ENCODE measurements at places on chromosomes 4 and X.

- DNase-seq, result no peak
Measured at GRCh38 chr4:128846063-128846462, 36.6 kb downstream of the JADE1 start.

DNA sequence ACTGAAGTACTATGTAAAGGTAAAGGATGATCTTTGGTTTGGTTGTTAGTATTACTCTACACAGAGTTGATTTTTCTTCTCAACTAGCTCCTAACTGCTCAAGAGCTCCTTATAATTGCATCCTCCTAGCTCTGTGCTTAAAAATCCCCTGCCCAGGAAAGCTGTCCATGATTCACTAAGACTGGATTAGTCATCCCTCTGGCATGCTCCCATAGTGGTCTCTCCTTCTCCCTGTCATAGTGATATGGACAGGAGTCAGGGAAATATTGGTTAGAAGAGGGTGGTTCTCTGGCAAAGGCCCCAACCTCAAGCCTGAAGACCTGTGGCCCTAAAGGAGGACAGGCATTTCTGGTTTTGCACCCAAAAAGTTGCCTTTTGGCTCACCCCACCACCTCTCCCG lies 242.3 kb upstream of the KCNIP4 start:
- DNase-seq, result no peak

DNA sequence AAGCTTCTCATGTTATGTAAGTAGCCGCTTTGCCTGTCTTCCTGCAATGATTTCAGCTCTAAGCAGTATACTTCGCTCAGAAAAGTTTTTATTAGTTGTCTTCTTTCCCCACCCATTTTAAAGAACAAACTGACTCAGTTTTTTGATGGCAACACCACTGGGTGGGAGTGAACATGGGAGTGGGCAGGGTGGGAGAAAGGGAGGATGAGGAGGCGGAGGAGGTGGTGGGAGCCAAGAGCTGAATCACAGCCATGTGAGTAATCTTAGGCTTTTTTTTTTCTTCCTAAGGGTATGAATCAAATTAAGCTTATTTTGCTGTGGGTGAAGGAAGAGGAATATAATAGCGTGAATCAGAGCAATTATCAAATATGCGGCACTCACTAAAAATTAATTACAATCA lies 574.3 kb upstream of the DIPK2B start:
- peak; percentile 61 for DNase-seq

DNA sequence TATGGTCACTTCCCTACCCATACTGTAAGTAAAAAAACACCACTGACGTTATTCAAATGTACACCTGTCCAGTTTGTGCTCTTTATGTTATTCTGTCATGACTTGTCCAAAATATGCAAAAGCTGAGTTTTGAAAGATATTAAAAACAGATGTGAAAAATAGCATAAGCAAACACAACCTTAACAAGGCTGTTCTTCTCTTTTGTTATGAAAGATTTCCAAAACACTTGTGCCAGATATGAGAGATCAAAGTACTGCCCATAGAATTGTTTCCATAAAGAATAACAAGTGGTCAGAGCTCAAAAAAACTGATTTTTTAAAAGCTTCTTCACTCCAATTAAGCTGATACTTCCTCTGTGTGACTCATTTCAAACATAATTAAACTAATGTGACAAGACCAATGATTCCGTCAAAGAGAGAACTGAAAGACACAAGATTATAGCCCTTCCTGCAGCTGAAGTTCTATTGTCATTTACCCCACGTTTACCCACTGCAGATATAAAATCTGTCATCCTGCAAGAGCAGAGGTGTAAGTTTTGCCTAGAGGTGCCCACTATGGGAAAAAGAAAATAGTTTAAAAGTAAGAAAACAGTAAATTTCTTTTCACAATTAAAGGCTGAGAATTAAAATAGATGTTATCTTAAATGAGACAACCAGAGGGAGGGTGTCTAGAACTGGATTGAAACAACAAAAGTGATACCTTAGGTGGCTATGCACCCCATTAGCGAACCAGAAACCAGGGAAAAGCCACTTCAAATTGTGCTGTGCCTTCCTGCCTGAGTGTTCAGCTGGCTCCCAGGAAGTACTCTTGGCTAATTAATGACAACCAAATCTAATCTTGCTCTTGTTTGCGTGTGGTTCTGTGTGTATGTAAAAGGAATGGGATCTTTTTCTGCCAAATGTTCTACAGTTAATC lies 30.1 kb downstream of the RASSF6 start:
- DNase-seq, result no peak

Data from suppressor macrophage (primary cell).